Kidney tubule cell (primary cell): ENCODE measurements at places on chromosomes 4 and X.

GRCh38 chrX:110201799-110202198 lies 116.1 kb downstream of the AMMECR1 start:
- no peak for DNase-seq

GRCh38 chr4:25236971-25237370 lies 3.1 kb downstream of the PI4K2B start:
- DNase-seq = no peak

- no peak for DNase-seq
These were observed 291.3 kb upstream of the TRAM1L1 start for GRCh38 chr4:117376692-117377091.

DNA sequence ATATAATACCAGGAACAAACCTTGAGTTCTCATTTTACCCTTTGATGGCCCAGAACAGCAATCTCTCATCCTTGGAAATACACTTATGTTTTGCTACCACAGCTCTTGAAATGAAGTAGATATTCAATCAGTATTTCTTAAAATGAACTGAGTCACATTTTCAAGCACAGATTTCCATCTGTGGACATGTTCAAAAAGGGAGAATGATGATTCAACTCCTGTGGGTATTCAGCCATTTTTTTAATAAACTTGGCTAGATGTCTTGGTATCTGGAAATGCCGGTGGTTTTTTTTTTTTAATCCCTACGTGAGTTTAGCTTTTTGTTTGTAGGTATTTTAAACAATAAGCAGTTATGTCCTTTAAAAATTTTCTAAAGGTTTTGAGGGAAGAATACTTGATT lies 64.2 kb upstream of the TRPC5OS start:
- no peak for DNase-seq
